CD4-positive, CD25-positive, alpha-beta regulatory T cell (primary cell): ENCODE measurements at places on chromosomes 6 and 20.
A peak's percentile ranks its signal among the peaks of the same experiment; 100 is the strongest.

GRCh38 chr6:131042664-131043063 lies 20.4 kb downstream of the EPB41L2 start:
- no peak for DNase-seq

DNA sequence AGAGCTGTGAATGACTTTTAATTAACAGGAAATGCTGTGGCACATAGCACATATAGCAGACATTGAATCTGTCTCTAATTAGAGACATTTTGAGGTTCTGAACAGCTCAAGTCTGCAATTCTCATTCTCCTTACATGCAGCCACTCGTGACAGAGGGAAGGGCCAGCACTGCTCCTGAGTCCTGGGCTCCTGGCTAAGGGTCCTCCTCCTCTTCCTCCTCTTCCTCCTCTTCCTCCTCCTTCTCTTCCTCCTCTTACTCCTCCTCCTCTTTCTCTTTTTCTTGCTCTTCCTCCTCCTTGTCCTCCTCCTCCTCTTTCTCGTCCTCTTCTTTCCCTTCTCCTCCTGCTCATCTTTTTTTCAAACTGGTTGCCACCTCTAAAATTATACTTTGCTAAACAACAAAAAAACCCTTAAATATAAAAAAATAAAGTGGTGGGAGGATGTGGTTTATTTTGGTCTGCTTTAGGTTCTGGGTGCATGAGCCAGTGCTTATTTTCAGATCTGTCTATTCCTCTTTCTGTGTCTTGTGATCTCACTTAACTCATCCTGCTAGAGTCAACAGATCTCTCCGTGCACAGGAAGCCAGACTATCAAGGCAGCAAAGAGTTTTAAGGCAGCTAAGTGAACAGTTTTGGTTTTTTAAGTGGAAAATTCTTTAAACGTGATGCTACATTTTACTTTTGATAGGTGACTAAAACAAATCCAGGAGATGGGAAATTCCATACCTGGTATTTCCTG lies 159.3 kb downstream of the CD83 start:
- peak; percentile 79 for DNase-seq

- DNase-seq = no peak
Measured at GRCh38 chr6:18034798-18035202, 47.4 kb upstream of the KIF13A start.

GRCh38 chr6:129368076-129368475 lies 341.9 kb downstream of the ARHGAP18 start:
- no peak for DNase-seq

DNA sequence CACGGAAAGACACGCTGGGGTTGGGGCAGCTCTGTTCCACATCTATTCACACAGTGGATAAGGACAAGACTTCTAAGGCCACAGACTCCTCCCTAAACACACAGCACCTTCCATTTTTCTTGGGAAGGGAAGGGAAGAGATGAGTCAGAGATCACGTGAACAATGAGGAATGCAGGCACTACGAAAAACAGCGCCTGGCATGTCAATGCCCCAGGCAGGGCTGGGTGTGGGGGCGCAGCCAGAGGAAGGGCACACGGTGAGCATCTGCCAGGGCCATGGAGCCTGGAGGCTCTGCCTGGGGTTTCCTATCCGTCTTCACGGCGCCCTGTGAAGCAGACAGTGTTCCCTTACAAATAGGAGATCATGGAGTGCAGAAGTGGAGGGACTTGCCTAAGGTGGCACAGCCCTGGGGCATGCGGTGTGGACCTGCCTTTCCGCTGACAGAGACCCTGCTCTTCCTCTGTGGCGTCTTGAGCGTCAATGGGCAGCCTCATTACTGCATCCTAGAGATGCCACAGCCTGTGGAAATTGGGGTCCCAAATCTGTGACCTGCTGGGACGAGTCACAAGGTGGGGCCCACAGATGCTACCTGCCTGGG lies 15.4 kb downstream of the UNC93A start:
- no peak for DNase-seq

DNA sequence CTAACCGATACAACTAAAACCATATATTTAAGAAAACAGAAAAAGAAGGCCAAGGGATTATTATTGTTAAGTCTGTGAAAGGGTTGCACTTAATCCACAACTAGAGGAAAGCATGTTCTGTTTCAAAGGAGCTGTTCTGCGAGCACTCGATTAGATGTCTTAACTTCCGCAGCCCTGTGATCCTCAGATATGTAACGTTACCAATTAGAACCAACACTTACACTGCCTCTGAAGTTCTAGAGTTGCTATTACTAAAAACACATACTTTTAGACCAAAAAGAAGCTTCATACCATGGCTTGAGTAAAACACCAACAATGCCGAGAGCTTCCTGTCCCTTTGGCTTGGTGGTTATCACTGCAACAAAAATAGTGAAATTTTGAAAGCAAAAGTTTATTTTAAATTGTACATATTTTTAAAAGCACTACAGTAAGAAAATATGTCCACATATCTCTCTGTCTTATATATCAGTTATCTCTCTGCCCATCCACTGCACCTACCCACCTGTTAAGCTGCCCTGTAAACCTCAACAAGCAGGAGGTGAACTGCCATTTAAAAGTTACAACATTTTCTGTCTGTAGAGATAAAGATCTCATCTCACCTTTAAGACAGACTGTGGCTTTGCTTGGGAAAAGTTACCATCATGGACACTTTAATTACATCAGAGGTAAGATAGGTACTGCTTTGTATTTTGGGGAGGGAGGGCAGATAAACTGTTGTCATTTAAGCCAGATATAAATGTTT lies 7.1 kb upstream of the DUSP22 start:
- DNase-seq = no peak

DNA sequence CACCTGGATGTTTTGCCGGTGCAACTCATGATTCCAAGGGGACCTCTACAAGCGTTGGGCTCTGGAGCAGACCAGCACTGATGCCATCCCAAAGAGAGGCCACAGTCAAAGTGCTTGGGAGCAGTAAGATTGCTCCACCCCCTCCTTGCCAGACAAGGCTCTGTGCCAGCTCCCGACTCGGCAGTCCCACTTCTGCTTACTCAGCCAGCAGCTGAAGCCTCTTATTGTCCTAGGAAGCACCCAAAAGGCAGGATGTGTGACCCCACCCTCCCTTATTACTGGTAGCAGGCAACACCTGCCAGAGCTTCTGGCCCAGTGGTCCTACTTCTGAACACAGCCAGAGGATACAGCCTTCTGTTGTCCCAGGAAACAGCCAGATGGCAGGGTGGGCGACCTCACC lies 614.2 kb downstream of the TENT5A start:
- DNase-seq = no peak

- no peak for DNase-seq
Measured at GRCh38 chr6:165704045-165704748, 41.2 kb upstream of the PDE10A start.

DNA sequence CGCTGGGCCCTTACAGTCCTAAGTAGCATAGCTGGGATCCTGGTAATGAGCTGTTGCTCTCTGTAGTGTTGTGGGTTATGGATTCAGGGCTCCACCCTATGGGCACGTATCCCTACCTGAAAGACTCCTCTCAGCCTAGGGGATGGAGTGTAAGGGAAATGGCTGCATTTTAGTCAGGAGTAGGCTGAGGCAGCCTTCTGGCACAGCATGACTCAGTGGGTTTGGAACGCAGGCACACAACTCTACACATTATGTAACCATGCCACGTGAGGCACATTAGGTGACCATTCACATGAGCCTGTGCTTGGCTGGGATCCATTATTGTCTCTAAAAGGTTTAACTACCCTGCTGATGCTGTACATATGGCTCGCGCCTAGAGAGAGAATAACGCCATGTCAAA lies 27.8 kb downstream of the HDDC2 start:
- no peak for DNase-seq

GRCh38 chr6:15502446-15503345 lies 160.1 kb downstream of the DTNBP1 start:
- no peak for DNase-seq

GRCh38 chr20:23528867-23529431 lies 38.0 kb downstream of the CST8 start:
- DNase-seq = no peak

GRCh38 chr6:2102966-2103365 lies 142.4 kb downstream of the GMDS start:
- no peak for DNase-seq

DNA sequence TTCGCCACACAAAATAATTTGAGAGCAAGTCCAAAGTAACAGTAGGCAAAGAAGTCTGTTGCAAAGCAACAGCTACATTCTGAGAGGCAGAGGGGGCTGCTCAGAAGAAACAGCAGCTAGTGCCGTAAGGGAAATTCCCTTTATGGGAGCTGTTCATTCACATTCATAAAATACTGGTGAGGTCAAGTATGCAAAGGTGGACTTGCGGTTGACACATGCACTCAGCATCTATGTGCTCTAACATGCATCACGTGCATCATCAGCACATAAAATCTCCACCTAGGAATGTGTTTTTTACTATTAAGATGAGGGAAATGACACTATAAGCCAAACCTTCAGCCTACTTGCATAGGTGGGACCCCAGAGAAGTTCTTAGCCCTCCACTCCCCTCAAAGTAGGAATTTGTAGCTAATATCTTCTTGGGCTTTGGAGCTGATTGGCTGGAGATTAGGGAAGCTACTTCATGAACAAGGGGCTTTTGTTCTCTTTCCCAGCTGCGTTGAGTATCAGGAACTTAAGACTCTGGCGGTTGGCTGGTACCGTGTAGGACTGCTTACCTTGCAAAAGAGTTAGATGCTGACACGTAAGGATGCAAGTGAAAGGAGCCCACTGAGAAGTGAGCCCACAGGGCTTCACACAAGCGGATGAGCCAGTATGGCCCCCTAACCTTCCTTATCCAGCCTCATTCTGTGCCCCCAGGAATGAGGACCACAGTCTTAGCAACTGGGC lies 12.4 kb downstream of the CST3 start:
- DNase-seq = no peak

DNA sequence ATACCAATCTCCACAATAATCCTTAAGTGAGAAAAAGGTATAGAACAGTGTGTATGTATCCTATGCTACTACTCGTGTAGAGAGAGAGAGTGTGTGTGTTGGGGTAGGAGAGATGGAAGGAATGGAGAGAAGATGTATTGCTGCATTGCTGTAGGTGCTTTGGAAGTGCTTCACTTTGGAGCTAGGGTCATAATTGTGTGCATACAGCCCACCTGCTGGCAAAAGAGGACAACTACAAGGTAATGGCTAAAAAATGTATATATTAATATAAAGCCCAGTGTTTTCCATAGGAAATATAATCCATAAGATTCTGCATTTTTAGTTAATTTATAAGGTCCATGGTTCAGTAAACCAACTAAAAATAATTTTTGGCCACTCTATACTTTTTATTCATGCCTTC lies 36.1 kb downstream of the SERAC1 start:
- DNase-seq = peak; percentile 5

DNA sequence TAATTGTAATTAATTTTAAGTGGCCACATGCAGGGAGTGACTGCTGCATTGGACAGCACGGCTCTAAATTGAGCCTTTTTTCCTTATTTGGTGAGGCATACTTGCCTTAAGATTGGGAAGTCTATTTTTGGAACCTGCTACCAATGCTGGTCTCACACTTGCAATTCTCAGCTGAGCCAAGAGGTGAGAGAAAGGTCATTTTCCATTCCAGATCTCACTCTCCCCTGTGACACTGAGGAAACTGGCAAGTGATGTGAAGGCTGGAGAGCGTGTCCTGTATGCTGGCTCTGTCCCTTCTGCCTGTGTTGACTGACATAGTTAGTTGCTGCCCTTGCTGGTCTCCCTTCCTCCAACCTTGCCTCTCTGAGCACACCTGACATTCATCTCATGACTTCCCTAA lies 735 bp upstream of the MOG start:
- DNase-seq = no peak

GRCh38 chr6:142301651-142302391 lies at the start of gene ADGRG6:
TSS of gene ADGRG6 (plus strand) at chr6:142302007. CDS start at chr6:142302330, 323 bp downstream.
- no peak for DNase-seq

GRCh38 chr20:51319522-51319921 lies 223.0 kb downstream of the NFATC2 start:
- no peak for DNase-seq

- no peak for DNase-seq
Measured at GRCh38 chr20:19555726-19556125, 202.3 kb upstream of the RIN2 start.

DNA sequence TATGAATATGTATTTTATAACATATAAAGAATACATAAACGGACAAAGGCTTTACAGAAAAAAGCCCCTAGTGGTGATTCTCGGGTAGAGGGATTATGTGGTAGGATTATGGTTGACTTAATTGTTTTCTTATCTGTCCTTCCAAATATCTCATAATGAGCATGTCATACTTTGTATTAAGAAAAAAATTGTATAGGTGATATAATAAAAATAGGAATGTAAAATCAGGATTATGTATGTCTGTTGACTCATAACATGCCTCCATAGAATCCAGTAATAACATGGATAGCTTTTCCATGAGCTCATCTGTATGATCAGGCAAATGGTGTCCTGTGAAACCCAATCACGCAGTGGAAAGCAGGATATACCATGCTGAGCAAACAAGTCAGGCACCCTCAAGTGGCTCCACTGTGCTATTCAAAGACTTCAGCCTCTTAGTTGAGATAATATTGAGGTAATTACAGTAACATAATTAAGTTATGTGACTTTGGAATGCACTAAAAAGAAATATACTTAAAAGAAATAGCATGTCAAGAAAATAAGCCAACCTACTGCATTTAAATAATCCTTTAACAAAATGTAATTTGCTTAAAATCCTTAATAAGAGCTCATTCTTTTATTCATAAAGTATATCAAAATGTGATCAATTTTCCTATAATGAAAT lies 39.6 kb upstream of the PRELID3B start:
- DNase-seq = peak; percentile 36

GRCh38 chr6:43517505-43518357 lies 842 bp downstream of the POLR1C start:
- no peak for DNase-seq

DNA sequence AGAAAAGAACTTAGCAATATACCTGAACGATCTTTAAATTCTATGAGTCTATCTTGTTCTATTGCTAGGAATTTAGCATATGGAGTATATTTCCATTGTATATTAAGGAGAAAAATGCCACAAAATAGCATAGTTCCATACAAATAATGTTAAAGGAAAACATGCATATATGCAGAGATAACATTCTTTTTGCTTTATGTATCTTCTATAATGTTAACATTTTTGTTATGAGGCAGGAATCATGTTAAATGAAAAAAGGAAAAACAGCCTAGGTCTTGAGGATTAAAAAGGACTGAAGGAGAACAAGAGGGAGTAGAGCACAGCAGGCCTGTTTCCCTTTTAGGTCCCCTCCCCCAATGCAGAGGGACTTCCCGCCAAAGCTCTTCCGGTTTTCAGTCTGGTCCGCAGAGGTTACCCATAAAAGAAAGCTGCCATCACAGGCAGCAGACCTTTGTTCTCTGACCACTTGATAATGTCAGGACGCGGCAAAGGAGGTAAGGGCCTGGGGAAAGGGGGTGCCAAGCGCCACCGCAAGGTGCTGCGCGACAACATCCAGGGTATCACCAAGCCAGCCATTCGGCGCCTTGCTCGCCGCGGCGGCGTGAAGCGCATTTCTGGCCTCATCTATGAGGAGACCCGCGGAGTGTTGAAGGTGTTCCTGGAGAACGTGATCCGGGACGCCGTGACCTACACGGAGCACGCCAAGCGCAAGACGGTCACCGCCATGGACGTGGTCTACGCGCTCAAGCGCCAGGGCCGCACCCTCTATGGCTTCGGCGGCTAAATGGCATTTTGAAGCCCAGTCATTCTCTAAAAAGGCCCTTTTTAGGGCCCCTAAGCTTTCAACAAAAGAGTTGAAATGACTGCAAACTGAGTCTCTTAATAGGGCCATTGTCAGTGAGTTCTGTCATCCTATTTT lies 108.4 kb upstream of the PRSS16 start:
- peak; percentile 91 for DNase-seq
